H4 (cell line): ENCODE measurements at places on chromosomes 13 and 19.

- DNase-seq: no peak
Observed at GRCh38 chr19:30161021-30161655, 211.0 kb upstream of the ZNF536 start.

GRCh38 chr13:30338331-30338851 lies 31.0 kb upstream of the KATNAL1 start:
- no peak for DNase-seq

DNA sequence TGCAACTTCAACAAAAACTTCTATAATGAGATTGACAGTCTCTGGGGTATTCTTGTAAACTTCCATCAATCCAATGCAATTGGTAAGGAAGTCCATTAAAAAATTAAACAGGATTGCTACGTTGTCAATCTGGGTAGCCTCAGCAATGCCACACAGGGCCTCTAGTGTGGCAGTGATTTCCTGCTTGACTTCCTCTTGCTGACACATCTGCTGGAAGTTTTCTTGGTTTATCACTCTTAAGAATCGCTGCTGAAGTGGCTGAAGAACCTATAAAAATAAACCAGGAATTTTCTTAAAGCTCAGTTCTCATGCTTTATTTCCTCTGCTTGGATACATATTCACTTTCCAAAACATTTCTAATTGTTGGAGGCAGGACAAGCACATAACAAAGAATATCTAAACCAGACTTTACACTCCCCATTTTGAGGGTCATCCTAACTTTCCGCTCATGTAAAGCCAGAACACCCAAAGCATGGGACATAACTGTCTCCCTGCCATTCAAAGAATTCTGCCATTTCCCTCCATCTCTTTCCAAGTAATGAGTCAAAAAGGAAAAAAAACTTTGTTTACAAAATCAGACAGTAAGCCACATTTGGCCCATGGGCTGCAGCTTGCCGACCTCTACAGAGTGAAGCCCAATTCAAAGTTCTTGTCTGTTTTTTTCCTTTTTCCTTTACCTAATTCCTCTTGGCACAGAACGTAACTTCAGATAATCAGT lies 23.2 kb upstream of the EEF1AKMT1 start:
- no peak for DNase-seq

DNA sequence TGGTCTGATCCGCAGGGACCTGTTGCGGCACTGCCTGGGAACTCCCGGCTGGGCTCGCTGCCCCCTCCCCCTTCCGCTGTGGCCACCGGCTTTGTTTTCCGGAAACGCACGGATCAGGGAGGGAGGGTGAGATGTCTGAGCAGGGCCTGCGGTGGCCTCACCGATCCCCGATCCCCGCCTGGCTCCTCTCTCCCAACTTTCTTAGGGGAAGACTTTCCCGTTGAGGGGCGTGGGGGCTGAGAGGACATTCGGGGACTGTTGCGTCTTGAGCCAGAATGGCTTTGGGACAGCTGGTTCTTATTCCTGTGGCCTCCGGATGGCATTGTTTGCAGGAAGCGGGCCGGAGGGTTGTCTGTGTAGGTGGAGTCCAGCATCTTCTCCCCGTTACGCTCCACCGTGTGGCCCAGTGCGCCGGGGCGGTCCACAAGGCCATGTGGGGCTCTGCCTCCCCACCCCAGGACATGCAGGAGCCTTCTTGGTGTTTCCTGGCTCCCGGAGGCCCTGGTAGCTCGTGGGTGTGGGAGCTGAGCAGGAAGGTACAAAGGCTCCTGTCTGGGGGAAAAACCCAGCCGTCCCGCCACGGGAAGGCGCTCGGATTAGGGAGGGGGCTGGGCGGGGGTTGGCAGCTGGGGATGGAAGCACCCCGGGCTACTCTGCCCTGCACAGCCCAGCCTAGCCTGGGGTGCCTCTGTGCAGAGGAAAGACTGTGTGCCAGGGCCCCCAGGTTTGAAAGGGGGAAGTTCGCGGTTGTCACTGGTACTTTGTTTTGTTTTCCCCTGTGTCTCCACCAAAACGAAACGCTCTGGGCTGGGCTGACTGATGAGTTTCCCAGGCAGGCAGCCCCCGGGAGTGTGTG lies 1.3 kb downstream of the CSNK1G2 start:
- peak; percentile 72 for DNase-seq

GRCh38 chr19:27971071-27971470 lies 1241.9 kb downstream of the UQCRFS1 start:
- DNase-seq: no peak

DNA sequence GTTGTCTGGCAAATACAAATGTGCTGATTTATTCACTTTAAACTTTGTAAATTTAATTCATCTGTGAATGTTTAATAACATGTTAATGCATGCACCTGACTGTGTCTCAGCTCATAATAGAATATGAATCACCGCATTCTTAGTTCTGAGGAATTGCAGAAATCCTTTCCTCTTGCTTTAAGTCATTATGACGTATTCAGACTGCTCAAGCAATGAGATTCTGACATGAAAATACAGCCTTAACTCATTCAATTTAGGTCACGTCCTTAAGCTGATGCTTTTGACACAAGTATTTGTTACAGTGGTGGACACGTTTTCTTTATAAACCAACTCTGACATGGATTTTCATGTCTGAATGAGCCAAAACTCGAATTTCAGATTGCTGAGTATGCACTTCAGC lies 541.0 kb upstream of the KLF12 start:
- DNase-seq: no peak

DNA sequence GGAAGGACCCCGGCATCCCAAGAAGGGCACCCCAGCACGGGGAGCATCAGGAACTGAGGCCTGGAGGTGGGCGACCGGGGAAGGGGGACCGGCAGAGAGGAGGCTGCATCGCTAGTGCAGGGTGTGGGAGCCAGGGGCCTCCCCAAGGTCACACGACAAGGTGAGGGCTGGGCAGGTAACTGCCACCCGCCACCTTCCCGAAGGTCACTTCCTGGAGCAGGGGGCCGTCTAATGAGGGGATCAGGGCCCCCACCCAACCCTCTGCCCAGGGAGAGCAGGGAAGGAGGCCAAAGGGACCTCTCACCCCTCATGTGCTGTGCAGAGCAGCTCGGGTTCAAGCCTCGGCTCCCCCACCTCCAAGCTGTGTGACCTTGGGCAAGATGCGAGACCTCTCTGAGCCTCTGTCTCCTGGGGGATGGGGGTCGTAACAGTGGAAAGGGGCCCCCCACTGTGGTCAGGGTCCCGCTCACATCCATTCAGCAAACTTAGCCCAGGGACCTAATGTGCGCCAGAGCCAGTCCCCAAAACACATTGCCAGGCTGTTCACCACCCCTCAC lies 6.0 kb downstream of the ZBTB7A start:
- no peak for DNase-seq

DNA sequence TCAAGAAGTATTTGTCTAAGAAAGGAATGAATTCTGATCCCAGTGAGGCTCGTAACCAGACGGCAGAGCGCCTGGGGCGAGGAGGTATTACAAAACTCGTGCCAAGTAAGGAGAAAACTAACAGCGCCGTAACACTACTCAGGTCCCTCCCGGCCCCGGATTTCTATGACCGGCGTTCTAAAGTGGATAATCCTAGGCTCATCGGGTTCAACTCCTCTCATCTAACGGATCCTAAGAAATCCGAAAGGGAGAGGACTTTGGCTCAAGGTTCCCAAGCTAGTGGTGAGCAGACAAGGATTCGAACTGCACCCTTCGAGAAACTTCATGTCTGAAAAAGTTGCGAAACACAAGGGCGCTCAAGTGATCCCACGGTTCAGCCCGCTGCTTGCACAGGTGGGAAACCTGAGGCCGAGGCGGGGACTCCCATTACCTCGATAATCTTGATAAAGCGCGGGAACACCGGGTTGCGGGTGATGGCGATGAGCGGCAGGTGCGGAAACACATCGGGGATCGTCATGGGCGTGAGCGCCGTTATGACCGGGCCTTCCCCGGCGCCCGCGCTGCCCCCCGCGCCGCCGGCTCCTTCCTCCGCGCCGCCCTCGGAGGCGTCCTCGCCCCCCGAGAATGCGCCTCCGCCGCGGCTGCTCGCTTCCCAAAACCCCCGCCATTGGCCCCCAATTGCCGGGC lies 529 bp downstream of the LONP1 start:
- DNase-seq: no peak

DNA sequence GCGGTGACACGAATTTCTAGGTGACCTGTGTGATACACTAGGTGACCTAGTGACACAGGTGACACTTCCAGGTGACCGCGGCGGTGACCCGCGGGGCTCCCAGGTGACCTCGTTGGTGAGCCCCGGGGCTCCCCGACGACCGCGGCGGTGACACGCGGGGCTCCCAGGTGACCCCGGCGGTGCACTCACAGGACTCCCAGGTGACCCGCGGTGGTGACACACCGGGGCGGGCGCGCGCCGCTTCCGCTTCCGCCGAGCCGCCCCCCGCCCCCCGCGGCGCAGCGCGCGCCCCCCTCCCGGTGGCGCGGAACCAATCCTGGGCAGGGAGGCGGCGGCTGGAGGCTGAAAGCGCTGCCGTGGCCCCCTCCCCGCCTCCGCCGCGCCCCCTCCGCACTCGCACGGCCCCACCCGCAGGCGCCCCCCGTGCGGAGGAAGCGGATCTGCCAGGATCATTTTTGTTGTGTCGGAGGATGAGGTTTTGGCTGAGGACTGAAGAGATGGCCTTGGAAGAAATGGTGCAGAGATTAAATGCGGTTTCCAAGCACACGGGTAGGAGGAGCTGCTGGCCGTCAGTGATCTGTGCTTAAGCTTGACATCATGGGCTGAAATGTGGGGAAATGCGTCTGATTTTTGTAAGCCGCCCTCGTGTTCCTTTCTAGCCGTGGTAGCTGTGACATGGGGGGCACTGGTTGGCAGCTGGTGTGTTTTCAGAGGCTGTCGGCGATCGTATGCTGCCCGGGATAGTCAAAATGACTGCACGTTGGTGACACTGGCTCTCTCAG lies at the start of gene MCF2L:
Gene MCF2L, plus strand, starts transcription at position 305 of the 782 bp plus-strand sequence. Its CDS starts 166 bp downstream, at position 471.
- DNase-seq: no peak

DNA sequence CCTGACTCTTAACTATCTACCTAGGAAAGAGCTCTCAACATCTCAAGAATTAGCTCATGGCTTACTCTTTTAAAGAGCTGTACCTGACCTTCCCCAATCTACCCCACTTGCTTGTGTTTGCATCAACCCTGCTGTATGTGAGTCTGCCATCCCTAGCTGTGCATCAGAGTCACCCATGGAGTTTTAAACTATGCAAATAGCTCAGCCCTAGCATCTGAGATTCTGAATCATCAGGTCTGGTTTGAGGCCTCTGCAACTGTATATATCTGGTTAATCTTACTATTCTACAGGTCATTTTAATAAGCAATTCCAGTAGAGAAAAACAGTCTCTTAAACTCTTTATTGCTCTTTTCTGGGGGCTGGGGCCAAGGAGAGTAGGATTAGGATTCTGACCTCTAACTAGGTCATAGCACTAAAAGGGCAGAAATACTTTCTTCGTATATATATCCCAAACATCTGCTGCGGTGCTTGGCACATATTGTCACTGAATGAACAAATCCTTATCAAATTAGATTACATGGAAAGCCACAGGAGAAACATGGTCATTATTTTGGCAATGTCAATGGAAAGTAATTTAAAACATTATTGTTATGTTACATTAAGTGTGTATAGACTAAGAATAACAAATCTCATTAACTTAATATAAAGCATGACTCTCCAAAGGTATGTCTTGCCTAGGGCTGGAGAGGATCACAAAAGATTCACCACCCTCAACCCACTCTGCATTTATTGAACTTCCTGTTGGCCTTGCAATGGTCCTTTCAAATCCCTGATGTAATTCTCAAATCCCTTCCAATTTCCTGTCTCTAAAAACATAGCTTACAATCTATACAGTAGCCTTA lies 232.2 kb downstream of the DACH1 start:
- DNase-seq: no peak

GRCh38 chr13:65929436-65929835 lies 1300.7 kb downstream of the PCDH9 start:
- DNase-seq: peak; percentile 8

GRCh38 chr13:73261739-73262216 lies 203.0 kb downstream of the KLF5 start:
- no peak for DNase-seq

- no peak for DNase-seq
Observed at GRCh38 chr13:77362166-77362565, 35.3 kb upstream of the MYCBP2 start.

- no peak for DNase-seq
Observed at GRCh38 chr13:25493931-25494640, 122.3 kb downstream of the ATP8A2 start.

- no peak for DNase-seq
Observed at GRCh38 chr13:110920038-110920437, 5.2 kb upstream of the ANKRD10 start.

DNA sequence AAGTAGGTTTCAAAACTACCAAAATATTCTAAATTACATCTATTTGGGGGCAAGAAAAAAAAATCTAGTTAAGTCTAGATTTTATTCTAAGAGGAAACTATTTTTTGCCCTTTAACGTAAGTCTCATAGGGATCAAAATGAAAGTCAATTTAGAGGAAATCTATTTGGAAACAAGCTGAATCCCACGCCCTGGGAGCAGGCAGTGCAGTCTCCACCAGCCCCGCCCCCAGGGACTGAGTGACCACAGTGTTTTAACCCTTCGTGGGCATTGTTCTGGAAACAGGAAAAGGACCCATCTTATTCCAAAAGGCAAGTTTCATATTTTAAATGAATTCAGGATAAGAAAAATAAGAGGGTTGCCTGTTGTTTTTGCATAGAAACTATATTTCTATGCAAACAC lies 209.7 kb downstream of the SPRY2 start:
- DNase-seq: peak; percentile 43
